ENCODE measurements at places on chromosomes 5 and 9.
A peak's percentile ranks its signal among the peaks of the same experiment; 100 is the strongest.

DNA sequence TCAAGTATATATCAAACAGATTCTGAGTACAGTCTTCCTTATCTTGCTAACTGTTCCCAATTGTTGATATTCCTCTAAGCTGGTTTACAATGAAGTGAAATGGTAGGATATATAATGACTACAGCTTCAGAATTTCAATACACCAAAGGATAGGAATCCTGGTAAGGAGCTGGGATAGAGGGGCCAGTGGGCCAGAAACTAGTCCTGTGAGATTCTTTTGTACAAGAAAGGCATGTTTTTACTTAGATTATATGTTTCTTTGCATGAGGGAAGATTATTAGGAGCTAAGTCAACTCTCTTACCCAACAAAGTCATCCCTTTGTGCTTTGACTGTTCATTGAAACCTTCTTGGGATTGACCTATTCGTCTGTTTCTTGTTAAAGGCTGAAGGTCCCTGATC lies 435.7 kb downstream of the PLK2 start:
- no peak for DNase-seq

- DNase-seq = no peak
These were observed 183.8 kb upstream of the ITGA1 start for GRCh38 chr5:52603778-52604554.

- DNase-seq = peak; percentile 90
These were observed 73.4 kb downstream of the ANGPTL2 start for GRCh38 chr9:127049044-127049443.

- DNase-seq = no peak
These were observed 163.4 kb upstream of the PUM3 start for GRCh38 chr9:3007326-3007725.

GRCh38 chr5:98463676-98464075 lies 309.8 kb upstream of the RGMB start:
- DNase-seq = no peak

- no peak for DNase-seq
These were observed 138.3 kb downstream of the HSD17B3 start for GRCh38 chr9:96163712-96164111.

DNA sequence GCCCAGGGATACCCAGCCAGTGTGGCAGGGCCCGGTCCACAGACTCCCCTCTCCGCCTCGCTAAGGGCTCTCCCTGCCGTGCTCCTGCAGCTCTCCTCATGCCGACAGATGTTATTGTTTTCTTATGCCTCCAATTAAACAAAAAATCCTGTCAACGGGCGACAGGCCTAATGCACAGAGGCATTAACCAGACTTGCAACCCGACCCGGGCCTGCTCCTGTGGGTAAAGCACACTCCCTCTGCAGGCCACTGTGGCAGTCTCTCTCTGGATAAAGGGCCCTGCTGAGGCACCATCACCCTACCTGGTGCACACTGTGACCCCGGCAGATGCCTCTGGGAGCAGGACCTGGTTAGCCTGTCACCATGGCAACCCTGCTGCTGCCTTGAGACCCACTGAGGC lies 27.5 kb upstream of the HAND1 start:
- DNase-seq = no peak

DNA sequence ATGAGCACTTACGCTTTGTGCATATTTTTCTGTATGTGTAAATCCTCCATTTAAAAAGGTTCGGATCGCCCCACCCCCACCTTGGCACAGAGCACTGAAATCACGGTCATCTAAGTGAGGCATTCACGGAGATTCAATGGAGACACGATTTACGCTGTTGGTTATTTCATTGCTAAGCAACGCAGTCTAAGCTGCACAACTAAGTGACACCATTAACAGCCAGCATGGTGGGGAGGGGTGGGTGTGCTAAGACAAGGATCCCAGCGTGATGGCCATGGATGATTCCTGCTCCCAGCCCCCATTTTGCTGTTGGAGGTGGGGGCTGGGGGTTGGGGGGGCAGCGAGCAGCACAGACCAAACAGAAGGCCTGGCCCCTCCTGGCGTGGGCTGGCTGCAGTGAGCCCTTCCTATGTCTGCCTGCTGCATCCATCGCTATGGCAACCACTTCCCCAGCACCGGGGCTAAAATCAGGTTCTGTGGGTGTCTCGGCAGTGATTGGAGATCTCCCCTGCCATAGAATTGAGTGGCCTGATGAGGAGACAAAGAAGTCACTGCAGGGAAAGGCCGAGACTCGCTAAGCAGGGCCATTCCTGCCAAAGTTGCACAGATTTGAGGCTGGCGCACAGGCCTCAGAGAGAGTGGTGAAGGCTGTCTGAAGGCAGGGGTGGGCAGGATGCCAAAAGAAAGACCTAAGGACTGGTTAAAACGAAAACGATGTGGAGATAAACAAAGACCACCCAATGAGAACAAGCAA lies 14.3 kb upstream of the MARCHF6 start:
- peak; percentile 57 for DNase-seq

- DNase-seq = no peak
These were observed 30.9 kb downstream of the ANGPTL2 start for GRCh38 chr9:127091526-127091925.

- peak; percentile 22 for DNase-seq
These were observed 133.1 kb downstream of the DOCK8 start for GRCh38 chr9:347667-348292.

DNA sequence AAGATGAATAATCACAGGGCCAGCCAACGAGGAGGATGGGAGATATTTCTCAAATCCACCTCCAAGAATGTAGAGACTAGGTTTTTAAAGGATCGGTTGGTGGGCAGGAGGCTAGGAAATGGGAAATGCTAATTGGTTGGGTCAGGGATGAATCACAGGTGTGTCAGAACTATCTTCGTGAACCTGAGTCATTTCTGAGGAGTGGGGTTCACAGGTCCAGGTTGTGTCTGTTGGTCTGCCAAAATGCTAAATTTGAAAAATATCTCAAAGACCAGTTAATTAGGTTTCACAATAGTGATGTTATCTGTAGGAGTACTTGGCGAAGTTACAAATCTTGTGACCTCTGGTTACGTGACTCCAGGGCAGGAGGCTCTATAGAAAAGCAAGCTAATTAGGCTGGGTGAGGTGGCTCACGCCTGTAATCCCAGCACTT lies 2.6 kb upstream of the PLAA start:
- DNase-seq = no peak

GRCh38 chr5:53322257-53322656 lies 158.2 kb upstream of the FST start:
- peak; percentile 39 for DNase-seq

- no peak for DNase-seq
These were observed 1.7 kb downstream of the UBE2QL1 start for GRCh38 chr5:6450319-6450833.

DNA sequence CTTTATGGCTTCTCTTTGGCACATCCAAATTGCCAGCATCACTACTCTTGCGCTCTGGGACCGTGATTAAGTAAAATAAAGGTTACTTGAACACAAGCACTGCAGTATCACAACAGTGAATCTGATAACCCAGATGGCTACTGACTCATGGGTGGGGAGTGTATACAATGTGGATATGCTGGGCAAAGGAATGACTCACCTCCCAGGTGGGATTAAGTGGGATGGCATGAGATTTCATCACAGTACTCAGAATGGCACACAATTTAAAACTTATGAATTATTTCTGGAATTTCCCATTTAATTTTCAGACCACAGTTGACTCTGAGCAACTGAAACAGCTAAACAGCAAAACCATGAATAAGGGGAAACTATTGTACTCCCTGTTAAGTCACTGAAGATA lies 4.3 kb downstream of the GFM2 start:
- DNase-seq = peak; percentile 32

DNA sequence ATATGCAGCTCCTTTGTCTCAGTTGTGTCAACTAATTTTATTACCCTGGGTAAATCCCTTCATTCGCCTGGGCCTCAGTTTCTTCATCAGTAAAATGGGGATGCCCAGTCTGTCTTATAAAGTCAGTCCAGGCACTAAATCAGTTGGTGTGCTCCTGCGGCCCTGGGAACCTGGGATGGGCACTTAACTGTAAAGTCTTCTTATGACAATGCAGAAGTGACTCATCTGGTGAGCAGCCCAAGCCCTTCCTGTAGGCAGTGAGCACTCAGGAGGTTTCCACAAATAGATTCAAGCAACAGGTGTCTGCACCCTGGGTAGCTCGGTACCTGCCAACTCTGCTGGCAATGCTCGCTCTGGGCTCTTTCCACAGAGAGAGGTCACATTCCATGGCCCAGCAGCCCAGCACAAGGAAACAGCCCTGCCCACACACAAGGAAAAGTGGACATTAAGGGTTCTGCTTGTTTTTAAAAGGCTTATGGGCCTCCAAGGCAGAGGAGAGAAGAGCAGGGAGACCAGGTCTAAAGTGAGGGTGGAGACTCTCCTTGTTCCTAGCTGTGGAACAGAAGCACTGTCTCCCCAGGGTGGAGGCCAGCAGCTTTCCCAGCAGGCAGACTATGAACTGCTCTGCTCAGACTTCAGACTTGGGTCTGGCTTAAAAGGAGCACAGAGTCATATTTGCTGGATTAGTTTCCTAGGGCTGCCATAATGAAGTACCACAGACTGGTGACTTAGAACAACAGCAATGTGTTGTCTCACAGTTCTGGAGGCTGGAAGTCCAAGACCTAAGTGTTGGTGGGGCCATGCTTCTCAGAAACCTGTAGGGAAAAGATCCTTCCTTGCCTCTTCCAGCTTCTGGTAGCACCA lies 89.7 kb upstream of the ADRA1B start:
- peak; percentile 92 for DNase-seq

DNA sequence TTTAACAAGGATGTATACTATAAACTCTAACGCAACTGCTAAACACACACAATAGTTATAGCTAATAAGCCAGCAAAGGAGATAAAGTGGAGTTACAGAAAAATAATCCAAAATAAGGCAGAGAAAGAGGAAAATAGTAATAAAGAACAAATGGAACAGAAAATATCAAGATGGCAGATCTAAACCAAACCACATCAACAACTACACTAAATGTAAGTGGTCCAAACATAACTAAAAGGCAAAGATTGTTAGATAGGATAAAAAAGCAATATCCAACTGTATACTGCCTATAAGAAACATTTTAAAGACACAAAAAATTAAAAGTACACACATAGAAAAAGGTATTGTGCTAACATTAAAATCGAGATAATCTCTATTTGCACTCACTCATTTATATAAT lies 5.6 kb upstream of the COL23A1 start:
- no peak for DNase-seq

GRCh38 chr9:86978922-86979474 lies 31.7 kb upstream of the GAS1 start:
- peak; percentile 63 for DNase-seq

DNA sequence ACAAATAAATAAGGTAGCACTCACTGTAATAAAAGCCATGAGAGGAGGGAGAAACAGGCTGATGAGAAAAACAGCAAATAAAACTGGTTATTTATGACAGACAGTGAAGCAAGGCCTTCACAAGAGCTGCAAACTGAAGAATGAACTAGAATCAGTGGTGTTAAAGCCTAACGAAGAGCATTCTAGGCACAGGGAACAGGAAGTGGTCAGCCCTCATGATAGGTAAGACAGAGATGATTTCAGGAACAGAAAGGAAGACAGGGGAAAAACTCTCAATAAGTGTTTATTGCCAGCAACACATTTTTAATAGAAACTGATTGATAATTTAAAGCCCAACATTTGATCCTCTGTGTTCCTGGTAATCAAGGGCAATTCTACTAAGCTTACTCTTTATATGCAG lies 124.5 kb downstream of the EDIL3 start:
- DNase-seq = no peak

DNA sequence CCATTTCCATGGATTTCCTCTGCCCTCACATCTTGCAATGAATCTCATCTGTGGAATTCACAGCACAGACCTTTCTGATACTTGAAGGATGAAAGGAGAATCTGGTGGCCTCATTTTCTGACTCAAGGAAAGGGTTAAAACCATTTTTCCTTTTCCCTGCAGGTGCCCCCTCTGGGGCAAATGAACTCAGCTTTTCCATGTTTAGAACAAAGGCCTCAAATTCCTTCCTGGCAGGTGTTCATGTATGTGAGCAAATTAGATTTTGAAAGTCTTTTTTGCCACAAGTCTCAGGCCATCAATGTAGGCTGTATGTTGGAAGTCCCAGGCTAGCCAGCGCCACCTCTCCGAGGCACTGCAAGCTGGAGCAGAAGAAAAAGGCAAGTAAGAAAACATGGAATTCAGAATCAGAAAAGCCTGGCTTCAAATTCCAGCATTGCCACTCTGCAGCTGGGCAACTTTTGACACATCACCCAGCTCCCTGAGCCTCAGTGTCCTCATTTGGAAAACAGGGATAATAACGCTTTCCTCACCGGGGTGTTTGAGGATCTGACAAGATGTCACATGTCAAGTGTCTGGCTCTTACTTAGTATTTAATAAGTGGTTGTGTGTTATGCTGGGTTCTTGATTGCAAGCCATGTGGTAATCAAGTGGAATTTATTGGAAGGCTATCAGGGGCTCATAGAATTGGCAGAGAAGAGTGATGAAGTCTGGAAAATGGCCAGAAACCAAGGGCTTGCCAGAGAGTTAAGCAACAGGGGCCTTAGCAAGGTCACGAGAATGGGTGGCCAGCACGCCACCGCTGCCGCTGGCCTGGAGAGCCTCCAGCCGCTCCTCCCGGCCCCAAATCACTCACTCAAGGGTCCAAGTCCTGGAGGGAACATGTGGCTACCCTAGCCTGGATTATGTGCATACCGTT lies 48.4 kb upstream of the SMIM23 start:
- DNase-seq = no peak

DNA sequence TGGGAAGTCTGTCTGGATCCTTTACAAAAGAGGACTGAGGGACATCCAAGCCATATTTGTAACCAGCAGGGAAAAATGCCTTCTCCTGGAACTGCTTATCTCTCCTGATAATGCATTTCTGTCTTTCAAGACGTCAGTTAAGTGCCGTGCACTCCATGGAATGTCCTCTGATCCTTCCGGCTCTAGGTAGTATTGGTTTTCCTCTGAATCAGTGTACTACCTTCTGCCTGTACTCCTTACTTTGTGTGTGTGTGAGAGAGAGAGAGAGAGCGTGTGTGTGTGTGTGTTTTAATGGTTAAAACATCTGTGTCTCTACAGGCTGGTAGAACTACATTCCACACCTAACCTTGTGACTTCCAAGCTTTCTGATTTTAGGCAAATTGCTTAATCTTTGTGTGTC lies 89.9 kb downstream of the PIP5K1B start:
- DNase-seq = no peak

DNA sequence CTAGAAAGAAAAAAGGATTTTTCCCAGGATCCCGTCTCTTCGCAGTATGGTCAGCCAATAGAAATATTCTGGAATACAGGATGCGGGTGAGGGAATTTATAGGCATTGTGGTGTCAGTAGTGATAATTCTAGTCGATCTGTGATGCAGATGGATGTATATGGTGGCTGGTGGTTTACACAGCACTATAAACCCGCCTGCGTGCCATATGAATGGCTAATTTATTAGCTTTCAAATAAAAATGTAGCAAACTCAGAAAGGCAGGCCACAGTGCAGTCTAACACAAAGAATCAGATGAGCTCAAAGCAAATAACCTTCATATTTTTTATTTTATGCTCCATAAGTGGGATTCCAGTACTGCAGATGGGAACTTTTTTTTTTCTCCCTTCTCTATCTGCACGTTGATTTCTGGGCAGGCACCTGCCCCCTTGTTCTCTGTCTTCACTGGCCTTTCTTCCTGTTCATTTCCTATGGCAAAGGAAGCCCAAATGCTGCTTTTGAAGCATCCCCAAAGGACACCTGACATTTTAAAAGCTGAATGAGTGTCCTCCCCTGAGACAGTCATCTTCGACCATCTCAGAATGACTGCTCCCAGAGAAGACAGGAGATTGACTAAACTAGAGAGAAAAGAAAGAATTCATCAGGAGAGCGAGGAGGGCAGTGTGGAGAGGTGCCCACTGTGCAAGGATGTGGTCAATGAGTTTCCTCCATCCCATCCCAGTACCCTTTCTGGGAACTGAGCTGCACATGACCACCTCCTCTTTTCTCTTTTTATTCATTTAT lies 52.1 kb downstream of the SEMA6A start:
- no peak for DNase-seq
